ENCODE measurements at places on chromosomes 13 and 19.

DNA sequence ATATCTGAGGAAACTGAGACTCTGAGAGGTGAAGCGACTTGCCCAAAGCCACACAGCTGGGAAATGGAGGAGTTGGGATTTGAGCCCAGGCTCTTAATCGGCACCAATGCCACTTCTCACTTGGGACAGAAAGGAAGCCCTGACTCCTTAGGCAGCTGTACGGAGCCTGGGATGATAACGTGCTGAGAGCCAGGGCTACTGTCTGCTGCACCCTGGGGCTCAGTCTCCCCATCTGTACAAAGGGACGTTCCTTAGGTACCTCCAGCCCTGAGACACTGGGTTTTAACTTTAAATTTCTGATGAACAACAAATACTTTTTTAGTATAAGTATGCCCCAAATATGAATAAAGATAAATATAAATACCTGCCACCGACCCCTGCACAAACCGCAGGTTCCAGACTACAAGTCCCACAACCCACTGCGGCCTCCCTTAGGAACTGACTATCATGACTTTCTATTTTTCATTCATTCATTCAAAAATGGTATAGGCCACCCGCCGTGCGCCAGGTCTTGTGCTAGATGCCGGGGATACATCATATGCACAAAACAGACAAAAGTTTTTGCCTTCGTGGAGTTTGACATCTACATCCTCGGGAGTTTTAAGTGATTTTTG is 776 bp upstream of the NCLN start:
- peak; percentile 77 for DNase-seq

DNA sequence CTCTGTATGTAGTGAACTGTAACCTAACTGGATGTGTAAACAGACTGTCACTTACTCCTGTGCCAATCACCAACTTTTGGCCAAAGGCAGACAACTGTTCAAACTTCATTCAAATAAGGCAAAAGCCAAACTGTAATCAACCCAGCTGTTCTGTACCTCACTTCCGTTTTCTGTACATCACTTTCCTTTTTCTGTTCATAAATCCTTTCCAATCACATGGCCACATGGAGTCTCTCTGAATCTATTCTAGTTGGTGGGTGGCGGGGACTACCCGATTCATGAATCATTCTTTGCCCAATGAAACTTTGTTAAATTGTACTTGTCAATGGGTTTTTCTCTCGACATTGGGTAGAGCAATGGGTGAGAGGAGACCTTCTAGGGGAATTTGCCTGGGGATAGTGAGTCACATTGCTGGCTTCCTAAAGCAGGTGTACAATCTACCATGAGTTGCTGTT is 178.3 kb upstream of the RFC3 start:
- no peak for DNase-seq

- DNase-seq: no peak
These were observed 15.5 kb downstream of the NFIC start for GRCh38 chr19:3381701-3382372.

DNA sequence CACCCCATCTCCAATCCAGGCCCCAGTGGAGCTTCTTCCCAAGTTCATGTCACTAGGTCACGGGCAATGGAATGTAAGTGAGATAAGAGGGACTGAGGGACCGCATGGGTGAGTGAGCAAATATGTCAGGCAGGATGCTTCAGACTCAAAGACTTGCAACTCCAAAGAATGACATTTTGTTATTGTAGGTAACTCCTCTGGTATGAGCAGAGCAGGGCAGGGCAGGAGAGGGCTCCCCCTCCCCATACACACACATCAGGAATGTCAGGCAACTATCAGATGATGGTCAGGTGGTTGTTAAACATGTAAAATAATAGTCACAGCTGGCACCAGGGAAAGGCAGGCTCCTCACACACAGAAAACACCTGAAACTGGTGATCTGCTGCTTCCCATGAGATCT is 10.6 kb downstream of the ERVV-2 start:
- DNase-seq: no peak

DNA sequence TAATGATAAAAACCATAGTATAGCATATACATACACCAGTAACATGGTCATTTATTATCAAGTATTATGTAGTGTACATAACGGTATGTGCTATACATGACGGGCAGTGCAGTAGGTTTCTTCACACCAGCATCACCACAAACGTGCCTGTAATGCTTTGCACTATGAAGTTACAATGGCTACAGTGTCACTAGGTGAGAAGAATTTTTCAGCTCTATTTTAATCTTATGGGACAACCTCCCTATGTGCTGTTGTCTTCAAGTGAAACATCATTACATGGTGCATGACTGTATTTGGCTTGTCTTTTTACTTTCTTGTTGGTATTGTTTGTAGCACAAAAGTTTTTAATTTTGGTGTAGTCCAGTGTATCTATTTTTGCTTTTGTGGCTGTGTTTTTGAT is 18.7 kb downstream of the CDK8 start:
- no peak for DNase-seq
